Activated CD4-positive, alpha-beta T cell treated with anti-CD3 and anti-CD28 coated beads, Interleukin-2, amount 50 U/mL, for 48 hours (primary cell): ENCODE measurements at places on chromosomes 13 and 19.

GRCh38 chr13:38399535-38399934 is 49.9 kb downstream of the UFM1 start:
- no peak for DNase-seq

GRCh38 chr19:31461814-31462539 is 112.7 kb upstream of the TSHZ3 start:
- DNase-seq: no peak

- DNase-seq: no peak
Measured at GRCh38 chr13:28958018-28958417, 137.9 kb downstream of the MTUS2 start.

DNA sequence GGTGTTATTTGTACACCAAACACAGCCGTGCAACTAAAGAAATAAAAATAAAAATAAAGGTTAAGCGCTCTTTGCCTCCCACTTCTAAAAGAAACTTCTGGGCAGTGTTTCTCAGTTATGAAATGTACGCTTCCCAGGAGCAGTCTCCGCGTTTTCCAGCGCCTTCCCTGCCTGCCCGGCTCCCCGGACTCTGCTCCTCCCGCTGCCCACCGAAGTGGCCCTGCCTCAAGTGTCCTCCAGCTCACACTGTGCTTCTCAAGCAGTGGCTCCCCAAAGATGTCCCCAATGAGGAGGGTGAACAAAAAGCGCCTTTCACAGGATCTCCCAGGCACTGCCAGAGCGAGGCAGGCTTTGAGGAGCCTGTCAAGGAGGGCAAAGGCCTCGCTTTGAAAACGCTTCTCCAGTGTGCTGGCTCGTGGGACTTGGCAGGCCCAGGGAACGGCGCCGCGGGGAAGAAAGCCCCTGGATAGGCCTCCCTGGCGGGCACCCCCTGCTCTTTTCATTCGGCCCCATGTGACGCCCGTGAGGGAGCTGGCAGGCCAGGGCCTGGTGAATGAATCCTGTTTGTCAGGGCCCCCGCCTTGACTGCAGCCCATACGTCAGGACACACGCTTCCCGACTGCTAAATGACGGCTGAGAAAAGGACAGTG is 187.1 kb downstream of the FOXO1 start:
- no peak for DNase-seq

GRCh38 chr19:3140667-3141038 is 4.8 kb downstream of the GNA15 start:
- no peak for DNase-seq

- DNase-seq: no peak
Measured at GRCh38 chr13:112809332-112810315, 119.8 kb downstream of the ATP11A start.

DNA sequence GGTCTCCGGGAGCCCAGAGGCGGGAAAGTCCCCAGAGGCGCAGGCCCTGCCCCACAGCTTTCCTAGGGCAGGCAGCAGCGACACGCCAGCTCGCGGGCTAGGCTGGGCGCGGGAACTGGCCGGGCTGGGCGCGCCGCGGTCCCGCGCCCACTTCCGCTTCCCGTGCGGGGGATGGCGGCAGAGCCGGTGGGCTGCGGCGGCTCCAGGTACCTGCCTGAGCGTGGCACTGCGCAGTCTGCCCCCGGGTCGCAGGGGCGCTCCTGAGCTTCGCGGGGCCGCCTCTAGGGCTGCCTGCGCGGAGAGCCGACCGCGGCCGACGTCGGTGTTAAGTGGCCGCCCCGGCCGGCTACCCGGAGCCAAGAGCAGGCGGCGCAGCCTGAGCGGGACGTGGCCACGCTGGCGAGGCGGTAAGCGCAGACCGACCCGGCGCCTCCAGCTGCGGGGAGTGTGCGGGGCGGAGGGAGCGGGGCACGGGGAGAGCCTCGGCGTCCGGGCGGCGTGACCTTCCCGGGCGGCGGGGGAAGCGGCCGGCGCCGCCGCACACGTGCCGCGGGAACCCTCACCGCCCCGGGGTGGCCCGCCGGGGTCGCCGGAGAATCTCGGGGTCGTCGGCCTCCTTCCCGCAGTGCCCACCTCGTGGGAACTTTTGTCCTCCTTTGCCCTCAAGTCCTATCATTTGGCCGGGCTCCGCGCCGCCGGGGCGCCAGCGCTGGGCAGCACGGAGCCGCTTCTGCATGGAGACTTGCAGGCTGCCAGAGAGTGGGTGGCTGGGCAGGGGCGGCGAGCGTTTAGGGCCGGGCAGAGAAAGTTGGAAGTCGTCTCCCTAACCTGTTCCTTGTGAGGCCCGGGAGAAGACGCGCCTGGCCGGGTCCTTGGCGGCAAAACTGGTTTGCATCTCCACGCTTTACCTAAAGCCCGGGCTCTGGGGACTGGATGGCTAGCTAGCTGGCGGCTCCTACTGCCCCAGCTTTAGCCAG is 31.4 kb upstream of the MPHOSPH8 start:
- peak; percentile 50 for DNase-seq
